T47D (cell line): ENCODE measurements at places on chromosomes 16 and 17.

GRCh38 chr16:85730186-85730465, 20.8 kb downstream of the C16orf74 start:
- no peak for DNase-seq

DNA sequence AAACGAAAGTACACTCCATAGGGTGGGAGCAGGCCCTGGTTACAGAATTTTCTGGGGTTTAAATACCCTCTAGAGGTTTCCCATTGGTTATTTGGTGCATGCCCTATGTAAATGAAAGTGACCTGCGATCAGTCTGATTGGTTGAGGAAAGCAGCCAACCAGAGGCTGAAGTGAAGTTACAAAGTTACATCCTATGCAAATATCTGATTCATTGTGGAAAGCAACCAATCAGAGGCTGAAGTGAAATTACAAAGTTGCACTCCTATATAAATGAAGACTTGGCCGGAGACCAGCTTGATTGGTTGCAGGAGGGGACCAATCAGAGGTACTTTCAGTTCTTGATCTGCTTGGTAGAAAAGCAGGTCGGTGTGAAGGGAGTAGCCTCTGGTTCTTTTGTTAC, 24.4 kb downstream of the NAA60 start:
- DNase-seq = peak; percentile 85

DNA sequence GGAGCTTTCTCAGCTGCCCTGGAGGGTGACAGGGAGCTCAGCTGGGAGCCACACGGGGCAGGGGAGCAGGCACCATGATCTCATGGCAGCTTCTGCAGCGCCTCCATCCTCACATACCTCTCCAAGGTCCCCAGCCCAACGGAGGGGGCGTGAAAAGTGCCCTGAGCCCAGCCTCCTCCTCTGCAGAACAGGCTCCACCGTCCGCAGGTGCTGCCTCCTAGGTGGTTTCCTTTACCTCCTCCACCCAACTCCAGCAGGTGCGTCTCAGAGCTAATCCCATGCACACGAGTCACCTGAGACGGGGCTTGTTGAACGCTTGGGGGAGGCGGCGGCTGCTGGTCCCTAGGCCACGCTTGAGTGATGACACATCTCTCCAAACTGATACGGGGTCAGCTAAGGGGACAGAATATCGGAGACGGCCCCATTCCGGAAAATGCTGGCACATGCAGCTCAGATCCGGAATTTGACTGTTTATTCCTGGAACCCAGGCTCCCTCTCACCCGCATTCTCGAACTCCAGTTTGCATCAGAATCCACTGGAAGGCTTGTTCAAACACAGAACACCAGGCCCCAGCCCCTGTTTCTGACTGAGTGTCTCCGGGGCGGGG, 387 bp upstream of the SLC38A8 start:
- peak; percentile 20 for DNase-seq

GRCh38 chr16:78298986-78299385, 199.5 kb downstream of the WWOX start:
- no peak for DNase-seq

DNA sequence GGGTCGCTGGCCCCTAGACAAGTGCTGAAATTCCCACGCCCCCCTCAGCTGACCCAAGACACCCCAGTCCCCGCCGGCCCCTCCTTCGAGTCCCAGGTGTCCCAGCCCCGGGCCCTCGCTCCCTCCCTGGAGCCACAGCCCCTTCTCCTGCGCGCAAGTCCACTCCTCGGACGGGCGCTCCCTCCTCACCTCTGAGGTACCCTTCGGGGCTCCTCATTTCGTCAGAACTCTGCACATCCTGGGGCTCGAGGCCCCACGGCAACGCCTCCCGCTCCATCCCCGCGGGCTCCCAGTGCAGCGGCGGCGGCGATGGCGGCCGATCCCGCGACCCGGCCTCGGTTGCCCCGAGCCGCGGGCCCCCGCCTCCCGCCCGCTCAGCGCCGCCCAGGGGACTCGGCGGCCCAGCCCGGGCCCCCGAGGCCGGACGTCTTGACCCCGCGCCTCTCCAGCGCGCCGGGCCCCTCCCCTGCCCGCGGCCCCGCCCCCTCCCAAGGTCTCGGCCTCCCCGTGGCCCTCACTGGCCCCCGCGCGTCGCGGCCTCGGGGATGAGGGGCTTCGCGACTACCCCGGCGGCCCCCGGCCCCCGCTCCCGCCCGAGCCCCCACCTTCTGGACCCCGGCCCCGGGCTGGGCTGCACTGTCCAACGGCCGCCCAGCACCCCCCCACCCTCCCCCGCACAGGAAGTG, at the start of gene ZNF768:
ZNF768 (minus strand) TSS at position 430 of the 686 bp plus-strand sequence; CDS start at position 277, 153 bp downstream.
- peak; percentile 44 for DNase-seq

- DNase-seq = no peak
These were observed 417.8 kb upstream of the CCL2 start for GRCh38 chr17:33837281-33837680.
